ENCODE measurements at places on chromosomes 7 and 10.
A peak's percentile ranks its signal among the peaks of the same experiment; 100 is the strongest.

DNA sequence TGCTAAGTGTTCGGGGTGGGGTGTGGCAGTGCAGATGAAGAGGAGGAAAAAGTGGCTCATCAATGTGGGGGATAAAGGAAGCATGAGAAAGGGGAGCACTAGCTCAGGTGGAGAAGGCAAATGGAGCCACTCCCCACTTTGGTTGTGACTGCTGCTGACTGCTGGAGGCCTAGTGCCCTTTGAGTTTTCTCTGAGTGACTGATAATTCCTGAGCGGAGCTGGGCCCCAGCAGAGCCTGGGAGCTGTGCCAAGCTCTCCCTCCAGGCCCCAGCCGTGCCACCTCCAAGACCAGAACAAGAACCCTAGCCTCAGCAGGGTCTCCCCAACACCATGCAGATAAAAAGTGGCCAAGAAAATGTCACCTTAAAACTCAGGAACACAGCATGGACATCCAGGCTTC lies 9.7 kb upstream of the RASSF4 start:
- no peak for DNase-seq

DNA sequence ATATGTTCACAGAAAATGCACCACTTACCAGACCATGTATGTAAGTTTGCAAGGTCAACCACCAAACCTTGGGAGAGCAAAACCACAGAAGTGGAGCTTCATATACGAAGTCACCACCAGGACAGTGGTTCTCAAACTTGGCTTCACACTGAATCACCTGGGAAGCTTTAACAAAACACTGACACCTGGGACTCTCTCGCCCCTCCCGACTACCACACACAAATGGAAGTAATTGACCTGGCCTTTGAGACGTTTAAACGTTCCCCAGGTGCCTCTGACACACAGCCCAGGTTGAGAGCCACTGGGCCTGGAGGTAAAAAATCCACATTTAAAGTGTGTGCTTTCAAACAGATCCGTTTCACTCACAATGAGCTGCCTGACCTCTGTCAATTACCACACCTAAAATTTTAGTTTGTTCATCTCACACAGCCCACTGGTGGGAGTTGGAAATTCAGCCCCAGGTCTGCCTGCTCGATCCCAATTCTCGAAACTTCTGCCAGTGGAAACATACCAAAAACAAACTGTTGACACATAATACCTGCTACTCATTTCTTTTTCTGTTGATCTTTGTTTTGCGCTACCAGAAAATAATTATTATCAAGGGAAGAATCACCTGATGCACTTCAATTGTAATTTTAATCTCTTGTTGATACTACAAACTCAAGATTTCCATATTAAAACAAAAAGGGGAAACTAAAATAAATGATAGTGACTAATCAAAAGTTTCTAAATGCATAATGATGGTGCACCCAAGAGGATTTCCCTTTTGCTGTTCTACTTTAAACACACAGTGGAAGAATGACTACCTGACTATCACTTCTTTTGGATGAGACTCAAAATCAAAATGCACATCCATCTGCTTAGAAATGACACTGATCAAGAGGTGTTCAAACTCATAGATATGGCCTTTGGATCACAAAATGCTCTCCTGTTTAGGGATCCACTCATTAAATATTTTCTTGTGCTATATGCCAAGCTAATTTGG lies 26.6 kb downstream of the CDNF start:
- DNase-seq, result no peak

- DNase-seq, result no peak
Measured at GRCh38 chr10:129949891-129950291, 14.2 kb downstream of the EBF3 start.

GRCh38 chr7:122488241-122488640 lies 183.7 kb upstream of the FEZF1 start:
- DNase-seq, result no peak

- DNase-seq, result no peak
Measured at GRCh38 chr7:132685277-132685676, 109.0 kb upstream of the PLXNA4 start.

DNA sequence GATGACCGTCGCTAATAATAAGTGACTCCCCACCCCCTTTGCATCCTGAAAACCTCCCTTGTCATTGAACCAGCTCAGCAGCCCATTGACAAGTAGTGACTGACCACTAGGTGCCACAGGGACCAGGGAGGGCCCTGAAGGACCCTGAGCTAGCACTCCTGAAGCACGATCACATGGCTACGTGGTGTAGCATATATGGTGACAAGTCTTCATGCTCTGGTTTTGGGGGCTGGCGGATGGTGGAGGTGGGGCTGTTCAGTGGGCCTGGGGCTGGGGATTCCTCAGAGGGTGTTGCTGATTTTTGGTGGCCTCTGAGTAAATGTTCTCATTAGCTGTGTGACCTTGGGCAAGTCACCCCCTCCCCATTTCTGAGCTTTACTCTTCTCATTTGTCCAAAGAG lies 4.7 kb downstream of the ADAMTS14 start:
- DNase-seq, result no peak

DNA sequence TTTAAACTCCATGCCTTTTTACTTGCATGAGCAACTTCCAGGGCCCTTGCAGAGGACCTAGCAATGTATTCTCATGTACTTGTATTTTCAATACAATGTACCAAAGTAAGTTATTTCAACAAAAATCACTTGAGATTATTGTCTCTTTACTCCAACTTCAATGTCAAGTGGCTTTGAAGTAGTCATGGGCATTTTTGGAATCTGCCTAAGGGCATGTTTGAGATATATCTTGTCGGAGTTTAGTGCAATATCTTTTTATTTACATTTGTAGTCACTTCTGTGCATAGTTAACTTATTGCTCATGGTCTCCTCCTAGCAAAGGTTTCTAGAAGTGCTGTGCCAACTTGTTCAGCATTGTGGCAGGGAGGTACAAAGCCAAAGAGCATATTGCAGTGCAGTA lies 508.7 kb upstream of the SEMA3D start:
- no peak for DNase-seq

- DNase-seq, result peak; percentile 62
Measured at GRCh38 chr10:101066146-101066895, 4.5 kb downstream of the KAZALD1 start.

DNA sequence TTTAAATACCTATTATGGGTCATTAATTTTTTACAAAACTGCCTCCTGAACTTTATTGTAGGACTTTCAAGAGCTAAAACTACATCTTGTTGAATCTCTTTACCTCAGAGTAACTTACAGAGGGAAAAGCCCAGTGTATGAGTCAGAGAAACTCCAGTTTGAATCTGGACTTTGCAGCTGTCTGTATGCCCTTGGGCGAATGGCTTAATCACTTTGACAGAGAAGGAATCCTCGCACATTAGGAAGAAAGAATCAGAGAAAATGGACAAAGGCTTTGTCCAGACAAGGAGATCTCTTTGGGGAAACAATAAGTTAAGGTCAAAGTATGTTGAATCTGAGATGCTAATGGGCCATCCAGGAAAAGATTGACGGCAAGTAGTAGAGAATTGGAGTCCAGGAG lies 484.2 kb upstream of the CELF2 start:
- DNase-seq, result no peak

GRCh38 chr10:67175354-67175753 lies 249.5 kb downstream of the LRRTM3 start:
- DNase-seq, result no peak

GRCh38 chr10:119413471-119414080 lies 128.9 kb downstream of the RGS10 start:
- peak; percentile 61 for DNase-seq

- DNase-seq, result no peak
Measured at GRCh38 chr7:79789584-79790345, 336.3 kb upstream of the MAGI2 start.

GRCh38 chr10:124225467-124226270 lies 132.3 kb upstream of the CHST15 start:
- no peak for DNase-seq

GRCh38 chr7:2100278-2101208 lies 132.2 kb downstream of the MAD1L1 start:
- DNase-seq, result peak; percentile 63

GRCh38 chr10:114328874-114329273 lies 75.4 kb downstream of the AFAP1L2 start:
- DNase-seq, result no peak

DNA sequence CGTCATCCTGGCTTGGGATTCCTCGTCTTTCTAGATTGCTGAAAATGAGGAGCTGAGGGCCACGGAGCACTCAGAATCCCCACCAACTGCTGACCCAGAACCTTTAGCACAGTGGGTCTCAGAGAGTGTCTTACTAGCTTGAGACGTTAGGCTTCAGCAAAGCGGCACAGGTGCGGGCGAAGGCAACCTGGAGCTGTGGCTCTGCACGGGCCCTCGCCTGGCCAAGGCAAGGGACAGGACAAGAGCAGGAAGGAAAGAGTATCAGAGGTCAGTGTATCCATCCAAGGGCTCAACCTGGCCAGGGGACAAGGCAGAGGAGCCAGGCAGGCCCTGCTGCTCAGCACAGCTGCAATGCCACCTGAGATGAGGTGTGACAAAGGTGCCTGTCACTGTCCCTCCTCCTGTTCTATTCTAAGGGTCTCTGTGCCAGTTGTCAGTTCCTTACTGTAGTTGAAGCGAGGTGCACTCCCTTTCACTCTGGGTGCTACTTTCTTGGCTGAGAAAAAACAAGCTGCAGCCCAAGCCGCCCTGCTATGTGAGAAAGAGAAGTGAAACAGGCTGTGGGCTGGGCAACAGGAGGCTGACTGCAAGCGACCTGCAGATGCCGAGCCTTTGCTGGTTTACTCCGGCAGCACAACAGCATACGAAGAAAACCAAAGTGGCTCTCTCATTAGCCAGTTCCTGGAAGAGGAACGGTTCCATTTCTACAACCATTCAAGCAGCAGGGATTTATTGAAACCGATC lies 33.3 kb upstream of the KDM7A start:
- no peak for DNase-seq

GRCh38 chr10:6061056-6061455 lies 1.1 kb downstream of the IL2RA start:
- DNase-seq, result no peak

DNA sequence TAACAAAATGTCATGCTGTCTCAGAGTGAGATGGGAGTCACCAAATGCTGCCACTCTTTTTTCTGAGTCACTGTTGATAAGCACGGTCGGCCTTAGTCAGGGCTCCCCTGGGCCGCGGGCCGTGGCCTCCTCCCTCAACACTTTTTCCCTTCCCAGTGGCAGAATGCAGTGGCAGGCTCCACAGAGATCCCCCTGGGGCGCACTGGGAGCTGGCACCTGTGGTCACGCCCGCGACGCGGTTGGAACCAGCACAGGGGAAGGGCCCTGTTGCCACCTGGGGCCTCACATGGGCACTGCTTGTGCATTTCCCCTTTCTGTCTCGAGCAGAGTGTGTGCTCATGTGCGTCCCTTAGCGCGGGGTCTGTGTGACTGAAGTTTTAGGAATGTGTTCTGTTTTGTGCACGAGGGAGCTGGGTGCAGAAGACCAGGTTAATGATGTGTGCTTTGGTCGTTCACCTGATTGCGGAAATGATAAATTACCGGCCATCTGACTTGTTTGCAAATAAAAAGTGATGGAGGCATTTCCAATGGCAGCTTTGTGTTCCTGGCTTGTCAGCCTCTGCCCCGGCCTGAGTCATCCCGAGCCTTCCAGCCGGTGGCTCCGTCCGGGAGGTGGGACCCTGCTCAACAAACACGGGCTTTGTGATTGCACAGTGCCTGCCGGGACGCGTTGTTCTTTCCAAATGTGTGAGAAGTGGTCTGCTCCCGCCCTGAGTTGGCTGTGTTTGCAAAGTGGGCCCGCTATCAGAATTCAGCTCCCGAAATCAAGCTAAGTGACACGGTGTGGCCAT lies 100.7 kb downstream of the NKX6-2 start:
- no peak for DNase-seq

- DNase-seq, result no peak
Measured at GRCh38 chr7:113664867-113665266, 253.9 kb downstream of the PPP1R3A start.

DNA sequence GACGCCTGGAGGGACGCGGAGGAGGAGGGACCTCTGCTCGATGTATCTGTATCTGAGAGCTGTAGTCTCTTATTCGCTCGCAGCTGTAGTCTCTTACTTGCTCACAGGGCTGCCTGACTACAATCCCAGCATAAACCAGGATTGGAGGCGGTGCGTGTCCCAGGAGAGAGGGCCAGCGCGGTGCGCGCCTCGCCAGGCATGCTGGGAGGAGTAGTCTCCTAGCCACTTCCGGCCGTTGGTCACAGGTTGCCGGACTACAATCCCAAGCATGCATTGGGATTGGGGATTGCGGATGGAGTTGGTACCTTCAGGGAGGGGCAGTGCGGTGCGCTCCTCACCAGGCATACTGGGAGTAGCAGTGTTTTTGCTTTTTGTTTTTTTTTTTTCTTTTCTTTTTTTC lies 421.7 kb upstream of the NUPR2 start:
- peak; percentile 90 for DNase-seq
